SK-N-SH treated with all-trans-retinoic acid at 6 μM for 48 hours (cell line): ENCODE measurements at places on chromosomes 5 and 9.

GRCh38 chr5:10559871-10560270 is 4.0 kb upstream of the ANKRD33B start:
- no peak for ATAC-seq

DNA sequence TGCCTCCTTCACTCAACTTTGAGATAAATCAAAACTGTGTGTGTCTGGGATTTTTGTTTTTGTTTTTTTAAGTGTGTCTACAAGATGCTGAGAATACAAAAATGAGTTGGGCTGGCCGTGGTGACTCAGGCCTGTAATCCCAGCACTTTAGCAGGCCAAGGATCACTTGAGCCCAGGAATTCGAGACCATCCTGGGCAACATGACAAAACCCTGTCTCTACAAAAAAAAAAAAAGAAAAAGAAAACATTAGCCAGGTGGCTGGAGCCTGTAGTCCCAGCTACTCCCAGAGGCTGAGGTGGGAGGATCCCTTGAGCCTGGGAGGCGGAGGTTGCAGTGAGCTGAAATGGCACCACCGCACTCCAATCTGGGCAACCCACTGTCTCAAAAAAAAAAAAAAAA is 21.0 kb downstream of the HNRNPK start:
- ATAC-seq = peak; percentile 45

DNA sequence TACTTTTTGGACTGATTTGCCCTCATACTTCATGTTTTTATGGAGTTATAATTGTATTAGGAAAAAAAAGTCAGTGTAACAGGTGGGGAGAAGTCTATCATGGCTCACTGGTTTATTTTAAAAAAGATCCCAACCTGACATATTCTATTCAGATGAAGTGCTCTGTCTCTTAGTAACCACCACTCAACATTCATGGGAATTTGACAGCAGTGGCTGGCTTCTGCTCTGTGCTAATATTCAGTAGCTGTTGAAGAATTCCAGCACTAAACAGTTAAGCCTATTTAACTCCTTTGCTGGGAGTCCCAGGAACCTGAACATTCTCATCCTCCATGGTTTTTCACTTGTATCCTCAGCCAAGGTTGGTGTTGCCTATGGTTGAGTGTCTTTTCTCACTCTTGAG is 23.1 kb downstream of the CMYA5 start:
- ATAC-seq = no peak

DNA sequence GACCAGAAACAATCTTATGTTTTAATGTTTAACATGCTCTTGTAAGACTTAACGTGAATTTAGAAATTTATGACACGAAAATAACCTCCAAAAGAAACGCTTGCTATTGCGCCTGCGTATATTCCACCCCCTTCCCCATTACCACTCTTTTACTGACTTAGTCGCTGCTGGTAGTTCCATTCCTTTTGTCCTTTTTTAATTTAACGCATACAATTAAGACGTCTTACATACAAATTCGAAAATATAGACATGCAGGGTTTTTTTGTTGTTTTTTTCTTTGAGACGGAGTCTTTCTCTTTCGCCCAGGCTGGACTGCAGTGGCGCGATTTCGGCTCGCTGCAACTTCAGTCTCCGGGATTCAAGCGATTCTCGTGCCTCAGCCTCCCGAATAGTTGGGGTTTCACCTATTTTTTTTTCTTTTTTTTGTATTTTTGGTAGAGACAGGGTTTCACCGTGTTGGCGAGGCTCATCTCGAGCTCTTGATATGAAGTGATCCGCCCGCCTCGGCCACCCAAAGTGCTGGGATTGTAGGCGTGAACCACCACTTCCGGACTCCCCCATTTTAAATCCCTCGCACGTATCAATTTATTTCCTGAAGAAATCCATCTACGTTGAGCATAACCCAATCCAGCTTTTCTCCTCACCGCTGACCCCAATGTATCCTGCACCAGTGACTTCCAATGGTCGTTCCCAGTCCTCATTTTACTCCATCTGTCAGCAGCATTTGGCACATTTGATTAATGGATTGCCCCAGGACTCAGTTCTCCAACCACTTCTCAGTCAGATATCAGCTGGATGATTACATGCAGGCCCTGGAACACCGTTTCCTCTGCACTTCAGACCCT is 684 bp upstream of the MED7 start:
- peak; percentile 69 for ATAC-seq

- no peak for ATAC-seq
Measured at GRCh38 chr9:22416692-22417060, 29.9 kb upstream of the DMRTA1 start.

DNA sequence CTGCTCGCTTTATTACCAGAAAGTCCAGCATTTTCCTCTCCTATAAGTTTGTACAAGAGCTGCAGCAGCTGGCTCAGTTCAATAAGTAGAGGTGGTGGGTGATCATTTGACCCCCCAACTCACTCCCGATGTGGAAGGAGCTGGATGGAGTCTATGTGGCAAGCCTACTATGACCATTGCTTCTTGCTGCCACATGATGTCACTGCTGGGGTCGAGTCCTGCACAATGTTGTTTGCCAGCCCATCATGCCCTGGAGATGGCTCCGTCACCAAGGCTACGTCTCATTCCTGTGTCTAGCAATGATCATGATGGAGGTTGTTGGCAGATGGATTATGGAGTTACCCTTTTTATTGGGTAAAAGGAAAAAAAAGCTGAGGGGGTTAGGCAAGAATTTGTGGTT is 266.3 kb downstream of the PSAT1 start:
- no peak for ATAC-seq

- ATAC-seq = no peak
Measured at GRCh38 chr9:101912698-101913097, 174.3 kb upstream of the GRIN3A start.

DNA sequence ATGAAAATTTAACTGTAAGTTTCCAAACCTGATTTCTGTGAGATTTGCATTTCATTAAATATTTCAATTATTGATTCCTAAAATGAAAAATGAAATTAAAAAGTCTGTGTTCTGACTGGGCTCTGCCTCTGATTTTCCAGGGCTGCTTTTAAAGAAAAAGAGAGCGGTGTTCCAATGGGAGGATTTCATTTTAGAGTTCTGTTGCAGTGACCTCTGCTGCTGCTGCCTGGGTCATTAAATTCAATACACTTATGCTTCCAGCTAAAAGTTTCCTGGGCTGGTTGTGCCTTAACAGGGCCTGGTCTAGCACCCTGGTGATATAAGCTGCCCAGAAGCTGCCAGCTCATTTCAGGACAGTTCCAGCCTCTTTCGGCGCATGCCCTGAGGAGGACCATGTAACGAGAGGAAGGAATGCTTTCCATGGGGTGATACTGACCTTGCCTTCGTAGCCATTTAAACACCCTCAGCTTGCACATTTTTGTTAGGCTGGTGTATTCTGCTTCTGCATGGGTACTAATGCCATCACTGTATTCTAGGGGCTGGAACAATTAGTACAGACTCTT is 93.3 kb downstream of the TMEM174 start:
- ATAC-seq = no peak

GRCh38 chr9:130890870-130891687 is 5.5 kb downstream of the QRFP start:
- ATAC-seq = no peak

DNA sequence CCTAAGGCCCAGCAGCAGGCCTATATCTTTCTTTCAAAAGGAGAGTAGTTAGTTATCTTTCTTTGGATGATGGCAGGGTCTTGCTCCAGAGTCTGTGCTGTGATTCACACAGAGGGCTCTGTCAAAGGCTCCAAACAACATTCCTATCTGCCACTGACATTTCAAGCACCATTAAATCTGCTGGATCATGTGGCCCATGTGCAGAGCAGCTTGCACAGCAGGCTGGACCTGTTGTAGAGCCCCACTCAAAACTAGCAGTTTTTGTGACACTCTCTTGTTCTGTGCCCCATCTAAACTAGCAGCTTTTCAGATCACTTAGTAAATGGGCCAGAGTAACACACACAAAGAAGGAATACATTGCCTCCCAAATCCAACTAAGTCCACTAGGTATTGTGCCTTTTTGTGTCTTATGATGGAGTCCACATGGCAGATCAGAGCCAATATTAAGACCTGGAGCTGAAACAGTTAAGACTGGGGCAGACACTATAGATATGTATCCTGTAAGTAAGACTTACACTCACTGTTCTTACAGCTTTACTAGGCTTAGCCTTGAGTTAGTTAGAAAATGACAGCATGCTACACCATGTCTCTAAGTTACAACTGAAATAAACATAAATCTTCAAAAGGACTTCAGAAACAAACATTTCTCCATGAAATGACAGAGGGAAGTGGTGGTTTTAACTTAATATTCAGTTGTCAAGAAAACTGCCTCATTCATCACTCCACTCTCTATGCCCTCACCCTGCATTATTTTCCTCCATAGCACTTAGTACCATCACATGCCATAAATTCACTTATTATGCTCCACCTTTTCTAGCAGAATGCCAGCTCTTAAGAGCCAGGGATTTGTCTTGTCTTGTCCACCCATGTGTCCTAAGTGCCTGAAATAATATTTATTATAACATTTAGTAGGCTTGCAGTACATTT is 400.9 kb downstream of the RAB3C start:
- no peak for ATAC-seq

GRCh38 chr5:133397990-133398645 is 214.2 kb downstream of the FSTL4 start:
- ATAC-seq = no peak

DNA sequence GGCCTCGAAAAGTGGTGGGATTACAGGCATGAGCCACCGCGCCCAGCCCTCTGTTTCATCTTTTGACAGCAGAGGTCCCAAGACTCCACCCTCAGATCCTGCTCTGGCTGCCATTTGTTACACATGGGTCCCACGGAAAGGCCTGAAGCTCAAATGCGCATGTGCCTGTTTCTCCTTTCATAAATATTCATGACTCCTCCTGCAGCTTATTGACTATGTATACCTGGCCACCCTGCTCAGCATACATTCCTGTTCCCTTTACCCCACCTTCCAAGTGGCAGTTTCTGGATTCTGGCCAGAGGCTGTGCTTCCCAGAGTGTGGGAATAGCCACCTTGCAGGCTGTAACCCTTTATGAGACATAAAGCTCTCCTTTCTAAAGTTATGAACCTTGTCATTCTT is 46.5 kb downstream of the AUH start:
- no peak for ATAC-seq

GRCh38 chr5:79255786-79256557 is 20.0 kb downstream of the JMY start:
- peak; percentile 96 for ATAC-seq

DNA sequence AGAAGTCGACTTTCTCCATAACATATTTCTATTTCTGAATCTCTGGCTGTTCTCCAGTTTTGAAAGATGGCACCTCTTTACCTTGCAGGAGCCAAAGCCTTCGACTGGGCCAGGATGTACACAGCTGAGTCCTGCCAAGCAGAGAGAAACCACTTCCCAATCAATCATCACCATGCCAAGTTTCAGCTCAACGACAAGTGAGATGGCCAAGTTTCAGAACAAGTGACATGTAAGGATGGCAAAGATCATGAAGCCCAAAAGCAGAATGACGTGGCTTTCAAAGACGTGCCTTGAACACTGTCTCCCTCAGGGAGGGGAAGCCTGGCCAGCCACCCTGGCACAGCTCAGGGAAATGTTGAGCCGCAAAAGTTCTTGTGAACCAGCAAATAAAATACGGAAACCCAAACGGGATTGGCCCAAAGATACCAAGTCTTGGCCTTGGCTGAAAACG is 17.7 kb downstream of the STK10 start:
- ATAC-seq = no peak

GRCh38 chr5:158100373-158100888 is 241.5 kb upstream of the CLINT1 start:
- ATAC-seq = no peak

- ATAC-seq = peak; percentile 75
Measured at GRCh38 chr9:112789473-112789872, 38.9 kb downstream of the SNX30 start.

GRCh38 chr9:130867556-130867955 is 29.1 kb downstream of the QRFP start:
- no peak for ATAC-seq

GRCh38 chr9:124664143-124664542 is 107.0 kb downstream of the NR6A1 start:
- no peak for ATAC-seq

DNA sequence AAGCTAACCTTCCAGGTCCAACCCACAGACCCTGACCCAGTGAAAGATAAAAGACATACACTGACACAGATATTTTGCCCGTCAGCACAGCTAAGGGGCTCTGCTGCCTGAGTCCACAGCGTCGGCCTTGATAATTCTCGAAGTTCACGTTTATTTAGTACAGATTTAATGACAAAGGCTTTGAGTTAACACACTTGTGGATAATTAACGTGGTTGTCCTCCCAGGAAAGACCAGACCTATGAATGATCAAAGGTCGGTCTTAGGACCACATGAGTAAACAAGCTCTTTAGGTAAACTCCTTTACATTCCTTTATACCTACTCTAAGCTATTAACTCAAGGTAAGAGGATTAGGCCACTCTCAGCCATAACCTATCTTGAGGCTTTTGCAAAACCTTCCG is 11.3 kb upstream of the TEX10 start:
- ATAC-seq = no peak

DNA sequence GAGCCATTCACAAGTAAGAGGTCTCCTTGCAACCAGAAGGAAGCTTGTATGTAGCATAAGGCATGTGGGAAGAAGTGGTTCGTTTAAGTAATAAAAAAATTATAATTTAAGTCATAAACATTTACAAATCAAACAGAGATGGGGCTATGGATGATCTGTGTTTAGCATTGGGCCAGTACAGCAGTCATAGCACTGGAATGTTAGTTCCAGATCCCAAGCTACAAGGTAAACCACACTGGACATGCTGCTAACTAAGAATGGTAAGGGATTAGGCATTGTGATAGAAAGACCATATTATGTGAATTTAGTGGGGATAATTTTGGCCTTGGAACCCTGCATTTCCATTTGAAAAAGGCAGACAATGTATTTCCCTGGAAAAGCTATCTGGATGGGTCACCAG is 170.4 kb upstream of the KCNN2 start:
- no peak for ATAC-seq

DNA sequence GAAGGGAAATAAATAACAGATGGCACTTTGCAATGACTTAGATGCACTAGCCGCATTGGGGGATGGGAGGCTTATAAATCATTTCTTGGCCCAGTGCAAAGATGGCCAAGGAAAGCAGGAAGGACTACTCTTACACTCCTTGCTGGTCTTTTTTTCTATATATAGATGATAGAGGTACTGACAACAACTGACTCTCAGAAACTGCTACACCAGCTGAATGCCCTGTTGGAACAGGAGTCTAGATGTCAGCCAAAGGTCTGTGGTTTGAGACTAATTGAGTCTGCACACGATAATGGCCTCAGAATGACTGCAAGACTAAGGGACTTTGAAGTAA is 1.7 kb downstream of the CCNG1 start:
- ATAC-seq = no peak

DNA sequence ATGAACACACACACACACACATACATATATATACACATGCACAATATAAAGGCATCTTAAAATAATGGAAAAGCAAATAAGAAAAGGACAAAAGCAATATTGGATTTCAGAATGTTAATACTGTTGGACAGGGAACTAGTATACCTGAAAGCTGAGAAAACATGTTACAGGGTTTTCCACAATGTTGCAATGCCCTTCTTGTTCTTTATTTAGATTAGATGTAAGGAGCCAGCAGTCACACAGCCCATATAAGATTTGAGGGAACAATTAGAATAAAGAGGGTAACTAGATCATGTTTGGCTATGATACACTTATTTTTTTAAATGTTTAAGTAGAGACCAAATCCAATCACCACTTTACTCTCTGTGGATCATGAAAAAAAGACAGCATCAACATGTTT is 61.7 kb downstream of the SH3TC2 start:
- no peak for ATAC-seq

- no peak for ATAC-seq
Measured at GRCh38 chr5:111703662-111704061, 53.3 kb downstream of the NREP start.
